Fibroblast of skin of left biceps (primary cell): ENCODE measurements at places on chromosomes 11 and 22.

- no peak for DNase-seq
These were observed 389.5 kb upstream of the B3GAT1 start for GRCh38 chr11:134801570-134801969.

- DNase-seq: no peak
These were observed 3.2 kb downstream of the NUP50 start for GRCh38 chr22:45166932-45167331.

DNA sequence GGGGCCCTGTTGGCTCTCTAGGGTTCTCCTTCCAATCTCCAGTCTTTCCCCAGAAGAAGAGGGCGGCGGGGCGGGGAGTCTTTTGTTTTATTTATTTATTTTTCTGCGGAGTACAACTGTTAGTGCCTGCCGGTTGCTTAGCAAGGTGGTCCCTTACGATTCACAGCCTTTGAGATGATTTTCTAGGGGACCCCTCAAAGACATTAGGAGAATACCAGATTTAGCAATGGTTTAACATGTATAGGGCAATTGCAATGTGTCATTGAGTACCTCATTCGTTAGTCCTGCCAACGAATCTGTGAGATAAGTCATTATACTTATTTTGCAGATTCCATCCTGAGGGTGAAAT, 307 bp upstream of the MRPL16 start:
- DNase-seq: no peak

GRCh38 chr11:77619576-77620198, 17.9 kb downstream of the CLNS1A start:
- DNase-seq: no peak

- no peak for DNase-seq
These were observed 56.9 kb downstream of the SLC35F2 start for GRCh38 chr11:107801641-107802040.

DNA sequence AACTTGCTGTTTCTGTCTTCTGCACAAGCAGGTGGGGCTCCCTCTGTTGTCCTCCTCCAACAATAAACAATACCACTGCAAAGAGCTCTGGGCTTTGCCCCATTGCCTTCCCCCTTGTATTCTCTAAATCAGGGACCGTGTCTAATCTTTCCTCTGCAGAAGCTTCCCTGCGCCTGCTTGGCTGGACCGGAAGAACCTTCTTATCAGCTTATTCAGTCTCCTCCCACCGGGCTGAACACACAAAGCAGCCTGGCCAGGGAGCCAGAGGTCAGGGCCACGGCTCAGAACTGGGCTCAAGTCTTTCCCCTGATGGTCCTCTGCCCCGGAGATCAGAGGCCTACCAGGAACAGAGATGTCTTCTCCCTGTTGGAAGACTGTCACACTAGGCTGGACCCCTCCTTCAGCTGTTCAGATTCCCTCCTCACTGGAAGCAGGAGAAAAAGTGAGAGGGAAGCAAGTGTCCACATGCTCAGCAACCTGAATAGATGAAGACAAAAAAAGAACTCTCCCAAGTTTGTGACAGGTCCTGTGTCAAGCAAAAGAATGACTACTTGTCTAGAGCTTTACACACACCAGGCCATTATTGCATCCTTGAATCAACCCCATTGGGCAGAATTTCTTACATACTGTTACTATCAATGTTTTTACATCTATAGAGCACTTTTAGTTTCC, 63.7 kb downstream of the RAB30 start:
- no peak for DNase-seq

DNA sequence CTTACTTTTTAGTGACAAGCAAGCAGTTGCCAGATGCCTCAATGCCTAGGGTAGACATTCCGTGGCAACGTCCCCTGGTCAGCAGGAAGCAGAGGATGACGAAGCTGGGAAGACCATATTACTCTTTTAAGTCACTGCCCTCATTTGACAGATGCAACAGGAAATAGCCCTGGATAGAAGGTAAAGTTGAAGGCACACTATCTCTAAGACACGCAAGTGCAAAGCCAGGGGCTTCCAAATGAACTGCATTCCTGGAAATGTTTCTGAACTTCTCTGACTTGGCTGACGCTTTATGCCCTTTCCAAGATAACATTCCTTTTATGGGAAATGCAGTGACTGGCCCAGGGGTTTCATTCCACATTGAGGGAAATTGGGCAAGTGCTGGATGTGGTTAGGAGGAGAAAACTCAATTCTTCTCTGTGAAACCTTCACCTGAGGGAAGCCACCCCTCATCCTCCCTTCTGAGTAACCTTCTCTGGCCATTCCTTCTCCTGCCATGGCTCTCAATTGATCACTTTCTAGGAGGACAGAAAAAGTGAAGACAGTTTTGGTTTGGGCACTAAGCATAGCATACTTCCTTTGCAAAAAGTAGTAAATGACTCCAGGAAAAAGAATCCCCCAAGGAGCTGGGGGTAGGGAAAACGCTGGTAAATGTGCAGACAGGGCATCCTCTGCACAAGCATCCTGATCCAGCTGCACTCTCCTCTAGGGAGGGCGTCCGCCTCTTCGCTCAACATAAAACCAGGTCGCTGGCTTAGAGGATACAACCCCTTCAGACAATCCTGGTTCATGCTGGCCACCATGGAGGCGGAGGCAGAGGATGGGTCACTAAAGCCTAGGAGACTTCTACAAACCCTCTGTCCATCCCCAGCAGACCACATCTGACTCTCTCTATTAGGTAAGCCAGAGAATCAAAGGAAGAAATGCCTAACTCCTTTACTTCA, 14.5 kb downstream of the PCSK7 start:
- peak; percentile 32 for DNase-seq

- DNase-seq: no peak
These were observed 138.1 kb downstream of the MAML2 start for GRCh38 chr11:96204721-96205459.

GRCh38 chr11:2882396-2883110, 3.0 kb downstream of the CDKN1C start:
- no peak for DNase-seq

- no peak for DNase-seq
These were observed 6.4 kb downstream of the RTN4RL2 start for GRCh38 chr11:57466680-57467079.

- DNase-seq: no peak
These were observed 173.9 kb downstream of the DDX10 start for GRCh38 chr11:108838792-108839105.

DNA sequence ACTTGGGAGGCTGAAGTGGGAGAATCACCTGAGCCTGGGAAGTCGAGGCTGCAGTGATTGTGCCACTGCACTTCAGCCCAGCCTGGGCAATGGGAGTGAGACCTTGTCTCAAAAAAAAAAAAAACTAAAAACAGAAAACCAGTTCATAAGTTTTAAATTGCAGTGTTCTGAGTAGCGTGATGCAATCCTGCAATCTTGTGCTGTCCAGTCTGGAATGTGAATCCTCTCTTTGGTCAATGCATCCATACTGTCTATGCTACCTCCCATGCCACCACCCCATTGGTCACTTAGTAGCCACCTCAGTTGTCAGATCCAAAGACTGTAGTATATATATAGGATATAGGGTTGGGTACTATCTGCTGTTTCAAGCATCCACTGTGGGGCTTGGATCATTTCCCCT, 11.1 kb downstream of the YAP1 start:
- DNase-seq: no peak

DNA sequence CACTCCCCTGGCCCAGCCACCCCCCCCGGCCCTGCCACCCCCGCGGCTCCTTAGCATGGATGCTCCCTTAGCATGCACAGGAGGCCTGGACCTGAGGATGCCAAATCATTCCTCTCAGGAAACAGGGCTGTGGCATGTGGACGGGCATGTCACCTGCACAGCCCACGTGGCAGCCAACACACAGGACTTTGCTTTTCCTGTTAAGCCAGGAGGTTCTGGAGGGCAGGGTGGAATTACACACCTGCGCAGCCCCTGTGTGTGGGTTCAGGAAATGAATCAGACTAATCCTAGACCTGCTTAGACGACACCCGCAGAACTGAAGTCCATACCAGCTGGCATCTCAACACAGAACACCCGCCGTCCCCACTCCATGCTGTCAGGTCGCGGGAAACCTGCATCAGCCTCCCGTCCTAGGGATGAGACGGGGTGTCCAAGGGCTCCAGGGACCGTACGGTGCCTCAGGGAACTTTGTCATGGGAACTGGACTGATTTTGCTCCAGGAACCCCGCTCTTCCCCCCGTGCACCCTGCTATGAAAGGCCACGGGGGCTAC, 10.2 kb downstream of the CERK start:
- DNase-seq: no peak

DNA sequence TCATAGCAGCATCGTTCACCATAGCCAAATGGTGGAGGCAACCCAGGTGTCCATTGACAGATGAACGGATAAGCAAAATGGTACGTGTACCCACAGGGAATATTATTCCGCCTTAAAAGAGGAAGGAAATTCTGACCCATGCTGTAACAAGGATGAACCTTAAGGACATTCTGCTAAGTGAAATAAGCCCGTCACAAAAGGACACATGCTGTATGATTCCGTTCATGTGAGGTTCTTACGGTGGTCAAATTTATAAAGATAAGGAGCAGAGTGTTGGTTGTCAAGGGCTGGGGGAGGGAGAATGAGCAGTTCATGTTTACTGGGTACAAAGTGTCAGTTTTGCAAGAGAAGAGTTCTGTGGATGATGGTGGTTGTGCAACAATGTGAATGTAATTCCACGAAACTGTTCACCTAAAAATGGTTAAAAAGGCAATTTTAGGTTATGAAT, 26.3 kb downstream of the APOL1 start:
- no peak for DNase-seq

DNA sequence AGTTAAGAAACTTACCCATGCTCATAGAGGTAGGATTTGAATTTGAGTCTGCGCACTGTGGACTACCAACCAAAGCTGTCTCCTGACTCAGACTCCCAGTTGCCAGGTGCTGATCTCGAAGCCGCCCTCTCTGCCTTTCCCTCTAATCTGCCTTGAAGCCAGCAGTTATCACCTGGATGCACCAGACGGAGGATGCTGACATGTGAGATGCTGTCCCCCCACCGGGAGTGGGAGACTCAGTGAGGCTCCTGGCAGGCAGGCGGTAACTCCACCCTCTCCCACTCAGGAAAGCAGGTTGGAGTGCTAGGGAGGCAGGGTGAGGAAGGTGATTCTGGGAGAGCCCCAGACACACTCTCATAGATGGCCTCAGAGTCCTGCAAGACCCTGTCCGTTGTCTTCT, 40.4 kb downstream of the KIAA1671 start:
- DNase-seq: no peak
